A549 treated with Mapracorat at 1 μM for 4 hours (cell line): ENCODE measurements at places on chromosomes 13 and 19. TPM values are rescaled to one million over a fixed set of nuclear protein-coding genes. Genes with fewer than 3 reads are reported as not detected.

Gene CYP4F3
- total RNA-seq: 2.3 to 4.0 TPM (median 3.3 TPM) in 5 replicates

Gene SPACA4
- total RNA-seq: not detected in 5 replicates

Gene EDDM13
- total RNA-seq: not detected in 5 replicates

Gene CPAMD8
- total RNA-seq: 0.08 to 0.13 TPM (median 0.13 TPM) in 3 of 5 replicates, not detected in the others

Gene LSM7
- total RNA-seq: 135 to 163 TPM (median 151 TPM) in 5 replicates

Gene COX7A1
- total RNA-seq: not detected in 5 replicates

Gene C19orf38
- 0.14 to 0.30 TPM (median 0.15 TPM) in 3 of 5 replicates, not detected in the others for total RNA-seq

Gene ZNF730
- not detected in 5 replicates for total RNA-seq

Gene C2CD4C
- 0.30 to 0.73 TPM (median 0.51 TPM) in 5 replicates for total RNA-seq

Gene MKNK2
- total RNA-seq: 44.0 to 82.2 TPM (median 69.2 TPM) in 5 replicates

Gene C5AR1
- 1.6 to 2.9 TPM (median 2.1 TPM) in 5 replicates for total RNA-seq

Gene CD33
- total RNA-seq: 0.15 TPM in 2 of 5 replicates, not detected in the others

Gene KLK3
- not detected in 5 replicates for total RNA-seq

Gene SHD
- 0.07 TPM in 1 of 5 replicates, not detected in the others for total RNA-seq

Gene EVI5L
- 1.1 to 1.9 TPM (median 1.8 TPM) in 5 replicates for total RNA-seq

Gene ZIC2
- 5.0 to 9.0 TPM (median 6.6 TPM) in 5 replicates for total RNA-seq

Gene SLC5A5
- total RNA-seq: 0.12 to 0.20 TPM (median 0.15 TPM) in 5 replicates
